ENCODE measurements at places on chromosomes 6 and 20.

DNA sequence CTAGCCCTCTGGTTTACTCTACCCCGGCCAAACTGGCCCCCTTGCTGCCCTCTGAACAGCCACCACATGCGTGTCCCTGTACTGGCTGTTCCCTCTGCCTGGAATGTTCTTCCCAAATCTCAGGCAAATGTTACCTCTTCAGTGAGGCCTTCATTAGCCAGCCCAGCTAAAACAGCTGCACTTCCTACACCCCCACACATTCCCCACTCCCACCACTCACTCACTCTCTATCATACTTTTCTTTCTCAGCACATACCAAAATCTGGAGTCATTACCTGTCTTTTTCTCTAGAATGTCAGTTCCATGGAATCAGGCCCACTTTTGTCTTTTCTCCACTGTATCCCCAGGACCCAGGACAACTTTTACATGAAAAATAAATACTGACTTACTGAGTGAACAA is 401.2 kb upstream of the SULF2 start:
- DNase-seq: no peak

DNA sequence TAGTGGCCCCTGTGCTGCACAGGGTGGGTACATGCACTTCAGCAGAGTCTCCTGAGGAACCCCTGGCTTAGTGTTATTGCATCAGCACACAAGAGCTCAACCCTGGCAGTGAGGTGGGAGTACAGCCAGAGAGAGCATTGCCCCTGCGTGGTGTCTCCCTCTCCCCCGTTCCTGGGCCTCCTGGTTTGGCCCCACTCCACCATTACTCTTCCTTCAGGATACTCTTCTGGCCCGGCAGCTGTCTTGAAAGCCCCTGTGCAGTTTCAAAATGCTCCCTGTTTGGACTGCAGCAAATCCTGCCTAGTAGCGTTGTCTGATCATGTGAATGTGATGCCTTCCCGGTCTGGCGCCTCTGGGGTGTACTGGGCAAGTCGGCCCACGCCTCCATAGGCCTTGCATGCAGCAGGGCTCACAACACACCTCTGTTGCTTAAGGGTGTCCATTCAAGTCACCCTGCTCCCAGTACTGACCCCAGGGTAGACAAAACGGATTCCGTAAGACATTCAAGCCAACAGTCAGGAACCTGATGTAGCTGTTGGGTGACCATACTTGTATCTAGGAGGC is 32.1 kb downstream of the TXNDC5 start:
- DNase-seq: no peak

DNA sequence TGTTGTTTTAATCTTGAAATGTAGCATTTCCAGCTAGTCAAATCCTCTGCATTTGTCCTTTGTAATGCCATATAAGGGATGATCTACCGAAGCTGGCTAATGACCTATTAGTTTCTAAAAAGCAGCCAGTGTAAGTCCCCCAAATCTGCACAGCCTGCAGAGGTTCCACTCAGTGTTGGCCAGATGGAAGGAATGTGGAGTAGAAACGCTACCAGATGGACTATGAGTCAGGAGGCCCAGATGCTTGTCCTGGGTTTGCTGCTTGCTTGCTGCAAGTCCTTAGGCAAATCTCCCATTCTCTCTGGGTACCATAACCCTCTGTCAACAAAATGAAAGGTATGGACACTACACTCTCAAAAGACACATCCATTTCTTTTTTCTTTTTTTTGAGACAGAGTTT is 149.8 kb downstream of the BTBD9 start:
- DNase-seq: no peak

DNA sequence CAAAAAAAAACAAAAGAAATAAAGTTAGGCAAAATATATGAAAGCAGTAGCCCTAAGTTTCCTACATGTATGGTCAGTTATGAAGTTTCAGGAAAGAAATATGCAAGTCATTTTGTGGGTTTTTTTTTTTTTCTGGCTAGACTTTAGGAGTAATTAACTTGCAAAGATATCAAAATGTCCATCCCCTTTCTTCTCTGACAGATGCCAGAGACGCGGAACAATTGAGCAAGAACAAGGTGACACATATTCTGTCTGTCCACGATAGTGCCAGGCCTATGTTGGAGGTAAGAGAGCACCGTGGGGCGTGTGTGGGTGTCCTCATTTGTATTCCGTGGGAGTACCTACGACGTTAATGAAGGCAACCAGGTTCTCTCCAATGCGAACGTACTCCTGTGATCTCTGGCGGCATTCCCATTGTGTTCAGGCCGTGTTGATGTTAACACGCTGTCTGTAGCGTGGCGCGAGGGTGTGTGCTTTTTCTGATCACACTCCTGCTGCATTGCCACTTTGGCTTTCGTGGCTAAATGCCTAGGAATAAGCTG is 19.5 kb downstream of the DUSP22 start:
- no peak for DNase-seq

DNA sequence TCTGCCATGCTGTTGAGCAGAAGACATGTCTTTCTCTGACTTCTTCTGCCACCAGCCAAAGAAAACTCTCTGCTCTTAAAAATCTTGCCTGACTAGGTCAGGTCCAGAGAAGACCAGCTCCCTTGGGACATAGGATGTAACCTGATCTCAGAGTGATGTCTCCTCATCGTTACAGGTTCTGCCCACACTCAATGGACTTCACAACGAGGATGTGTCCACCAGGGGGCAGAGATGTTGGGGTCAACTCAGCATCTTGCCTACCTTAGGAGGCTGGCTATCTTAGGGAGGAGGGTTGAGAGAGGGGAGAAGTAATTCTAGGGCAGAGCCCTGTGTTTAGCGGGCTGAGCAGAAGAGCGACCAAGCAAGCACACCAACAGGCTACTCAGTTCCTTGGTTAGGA is 207.6 kb upstream of the CDH4 start:
- DNase-seq: no peak

DNA sequence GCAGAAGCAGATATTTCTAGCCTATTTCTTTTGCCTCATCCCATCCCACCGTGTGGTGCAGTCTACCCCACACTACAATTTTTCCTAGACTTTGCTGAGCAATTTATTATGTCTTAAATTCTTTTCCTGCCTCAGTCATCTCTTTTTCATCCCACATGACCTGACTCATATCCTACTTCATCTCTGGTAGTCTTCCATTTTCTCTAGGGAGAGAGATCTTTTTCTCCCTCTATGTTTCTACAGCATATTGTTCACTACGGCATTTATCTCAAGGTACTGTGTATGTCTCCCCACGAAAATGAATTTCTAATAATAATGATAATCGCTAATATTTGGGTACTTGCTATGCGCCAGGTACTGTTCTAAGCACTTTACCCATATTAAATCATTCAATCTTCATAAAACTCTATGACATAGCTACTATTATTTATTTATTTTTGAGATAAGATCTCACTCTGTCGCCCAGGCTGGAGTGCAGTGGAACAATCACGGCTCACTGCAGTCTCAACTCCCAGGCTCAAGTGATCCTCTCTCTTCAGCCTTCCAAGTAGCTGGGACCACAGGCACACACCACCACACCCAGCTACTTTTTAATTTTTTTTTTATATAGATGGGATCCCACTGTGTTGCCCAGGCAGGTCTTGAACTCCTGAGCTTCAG is 15.6 kb downstream of the PDSS2 start:
- DNase-seq: no peak

DNA sequence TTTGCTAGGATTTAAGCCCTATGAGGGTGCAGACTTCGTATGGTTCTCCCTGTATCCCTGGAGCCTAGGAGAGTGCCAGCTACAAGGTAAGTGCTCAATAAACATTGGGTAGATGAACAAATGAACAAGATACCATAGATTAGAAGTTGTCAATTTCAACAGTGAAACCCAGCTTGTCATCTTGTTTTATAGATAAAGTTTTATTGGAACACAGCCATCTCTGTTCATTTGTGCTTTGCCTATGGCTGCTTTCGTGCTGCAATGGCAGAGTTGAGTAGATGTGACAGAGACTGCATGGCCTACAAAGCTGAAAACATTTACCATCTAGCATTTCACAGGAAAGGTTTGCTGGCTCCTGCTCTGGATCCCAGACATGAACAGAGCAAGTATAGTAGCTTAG is 5.6 kb downstream of the DAAM2 start:
- DNase-seq: no peak

GRCh38 chr20:3072530-3073250 is 1.3 kb downstream of the OXT start:
- DNase-seq: no peak

GRCh38 chr20:32050851-32051556 is 1.0 kb upstream of the HCK start:
- no peak for DNase-seq

- DNase-seq: no peak
Observed at GRCh38 chr6:5569491-5569890, 308.2 kb downstream of the FARS2 start.

- no peak for DNase-seq
Observed at GRCh38 chr6:148382861-148383260, 40.2 kb downstream of the SASH1 start.

GRCh38 chr20:1465470-1466210 is 1.0 kb downstream of the NSFL1C start:
- DNase-seq: no peak

- DNase-seq: no peak
Observed at GRCh38 chr20:492159-492558, 29.8 kb upstream of the TBC1D20 start.

DNA sequence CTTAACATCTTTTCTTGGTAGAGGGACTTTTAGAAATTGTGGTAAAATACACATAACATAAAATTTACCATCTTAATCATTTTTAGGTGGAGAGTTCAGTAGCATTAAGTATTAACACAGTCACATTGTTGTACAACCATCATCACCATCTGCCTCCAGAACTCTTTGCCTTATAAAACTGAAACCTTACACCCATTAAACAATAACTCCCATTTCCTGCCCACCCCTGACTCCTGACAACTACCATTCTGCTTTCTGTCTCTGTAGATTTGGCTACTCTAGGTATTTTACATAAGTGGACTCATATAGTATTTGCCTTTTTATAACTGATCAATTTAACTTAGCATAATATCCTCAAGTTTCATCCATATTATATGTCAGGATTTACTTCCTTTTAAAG is 88.7 kb downstream of the ZHX3 start:
- DNase-seq: no peak

DNA sequence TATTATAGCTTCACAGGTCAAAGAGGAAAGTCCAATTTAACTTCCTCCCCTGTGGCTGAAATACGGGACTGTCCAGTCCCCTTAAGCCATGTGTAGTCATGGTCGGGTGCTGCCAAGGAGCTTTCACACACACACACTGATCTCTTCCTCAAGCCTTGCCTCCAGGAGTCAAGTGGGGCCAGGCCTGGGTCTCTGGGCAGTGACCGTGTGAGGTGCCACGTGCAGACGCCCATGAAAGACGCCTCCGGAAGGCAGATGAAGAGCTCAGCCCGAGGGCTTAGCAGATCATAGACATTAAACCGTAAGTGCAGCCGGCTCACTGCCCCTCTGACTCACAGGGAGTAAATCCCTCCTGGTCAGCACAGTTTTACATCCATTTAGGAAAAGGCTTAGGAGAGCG is 4.2 kb downstream of the GABRR2 start:
- no peak for DNase-seq

- no peak for DNase-seq
Observed at GRCh38 chr6:18392346-18392877, 5.3 kb downstream of the RNF144B start.

DNA sequence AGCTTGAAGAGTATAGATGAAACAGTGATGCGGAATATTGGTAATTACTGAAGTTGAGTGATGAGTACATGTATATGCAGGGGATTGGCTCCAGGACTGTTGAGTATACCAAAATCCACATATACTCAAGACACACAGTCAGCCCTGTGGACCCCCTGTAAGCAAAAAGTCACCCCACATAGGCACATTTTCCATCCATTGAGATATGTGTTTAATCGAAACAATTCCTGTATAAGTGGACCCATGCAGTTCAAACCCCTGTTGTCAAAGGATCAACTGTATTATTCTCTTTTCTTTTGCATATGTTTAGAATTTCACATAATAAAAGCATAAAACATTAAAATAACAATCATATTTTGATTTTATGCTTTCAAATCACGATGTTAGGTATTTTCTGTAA is 32.1 kb upstream of the FILIP1 start:
- DNase-seq: no peak

GRCh38 chr6:25960734-25961133 is 1.9 kb upstream of the TRIM38 start:
- DNase-seq: no peak

DNA sequence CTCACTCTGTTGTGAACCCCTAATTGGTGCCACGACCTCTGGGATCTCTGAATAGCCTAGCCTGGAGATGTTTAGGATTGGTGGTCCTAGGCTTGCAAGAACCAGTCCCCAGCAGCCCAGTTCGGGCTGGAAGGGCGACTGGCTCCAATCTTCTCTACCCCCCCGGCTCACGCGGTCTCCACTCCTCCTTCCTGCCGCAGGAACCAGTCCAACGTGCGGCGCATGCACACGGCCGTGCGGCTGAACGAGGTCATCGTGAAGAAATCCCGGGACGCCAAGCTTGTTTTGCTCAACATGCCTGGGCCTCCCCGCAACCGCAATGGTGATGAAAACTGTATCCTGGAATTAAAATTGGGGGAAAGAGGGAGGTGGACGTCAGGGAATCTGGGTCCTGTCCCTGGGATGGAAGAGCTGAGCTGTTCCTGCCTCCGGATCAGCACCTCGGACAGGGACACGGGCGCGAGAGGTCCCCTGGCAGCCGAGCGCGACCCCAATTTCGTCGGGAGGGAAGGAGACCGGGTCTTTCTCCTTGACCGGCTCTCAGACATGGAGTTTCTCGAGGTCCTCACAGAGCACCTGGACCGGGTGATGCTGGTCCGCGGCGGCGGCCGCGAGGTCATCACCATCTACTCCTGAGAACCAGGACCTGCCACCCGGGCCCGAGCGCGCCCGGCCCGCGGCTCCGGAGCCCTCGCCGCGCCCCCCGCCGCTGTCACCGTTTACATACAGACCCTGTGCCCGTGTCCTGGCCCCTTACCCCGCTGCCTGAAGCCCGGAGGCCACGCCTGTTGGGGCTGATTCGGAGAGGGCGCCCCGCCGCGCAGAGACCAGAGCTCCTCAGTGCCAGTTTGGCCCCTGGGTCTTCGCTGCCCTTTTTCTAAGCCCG is 28.2 kb downstream of the SLC12A5 start:
- no peak for DNase-seq

DNA sequence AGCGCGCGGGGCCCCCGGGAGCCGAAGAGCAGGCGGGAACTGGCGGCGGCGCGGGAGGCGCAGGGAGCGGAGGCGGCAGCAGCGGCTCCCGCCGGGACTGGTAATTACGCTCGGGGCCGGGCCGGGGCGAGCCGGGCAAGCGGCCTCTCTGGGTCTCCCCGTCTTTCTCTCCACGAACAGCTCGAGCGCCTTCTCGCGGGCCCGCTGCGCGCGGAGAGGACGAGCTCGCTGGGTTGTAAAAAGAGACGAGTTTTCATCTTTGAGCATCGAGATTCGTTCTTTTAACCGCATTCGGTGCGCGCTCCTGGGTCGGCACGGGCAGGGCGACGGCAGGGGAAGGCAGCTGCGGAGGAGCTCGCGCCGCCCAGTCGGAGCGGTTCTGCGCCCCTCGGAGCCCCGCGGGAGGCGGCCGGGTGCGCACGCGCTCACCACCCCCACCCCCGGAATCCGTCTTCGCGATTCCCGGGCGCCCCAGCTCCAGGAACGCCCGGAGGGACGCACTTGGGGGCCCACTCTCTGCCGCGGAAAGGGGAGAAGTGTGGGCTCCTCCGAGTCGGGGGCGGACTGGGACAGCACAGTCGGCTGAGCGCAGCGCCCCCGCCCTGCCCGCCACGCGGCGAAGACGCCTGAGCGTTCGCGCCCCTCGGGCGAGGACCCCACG is 38.0 kb downstream of the YTHDF1 start:
- DNase-seq: no peak
